ENCODE measurements at places on chromosomes 5 and 9. TPM values are rescaled to one million over a fixed set of nuclear protein-coding genes. Genes with fewer than 3 reads are reported as not detected.

- DNase-seq: no peak
Measured at GRCh38 chr5:151937851-151938250, 13.2 kb upstream of the GLRA1 start.

GRCh38 chr9:113990975-113991471 lies 87.1 kb downstream of the AMBP start:
- DNase-seq: peak; percentile 54

DNA sequence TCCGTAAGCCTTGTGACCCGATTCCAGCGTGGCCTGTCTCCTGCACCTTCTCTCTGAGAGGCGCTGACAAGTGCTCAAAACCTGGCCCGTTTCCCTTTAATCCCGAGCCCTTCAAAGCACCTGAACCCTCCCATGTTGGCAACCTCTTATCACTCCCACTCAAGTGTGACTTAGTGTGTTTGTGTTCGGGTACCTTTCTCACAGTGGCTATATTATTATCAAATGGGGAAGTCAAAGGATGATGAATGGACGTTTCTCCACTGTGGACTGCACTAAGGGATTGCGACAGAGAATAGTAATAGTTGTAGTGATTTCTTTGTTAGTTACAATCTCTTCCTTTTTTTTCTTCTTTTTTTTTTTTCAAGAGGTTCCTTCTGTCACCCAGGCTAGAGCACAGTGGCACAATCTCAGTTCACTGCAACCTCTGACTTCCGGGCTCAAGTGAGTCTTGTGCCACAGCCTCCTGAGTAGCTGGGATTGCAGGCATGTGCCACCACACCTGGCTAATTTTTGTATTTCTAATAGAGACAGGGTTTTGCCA lies 65.4 kb upstream of the TNFSF8 start:
- no peak for DNase-seq

DNA sequence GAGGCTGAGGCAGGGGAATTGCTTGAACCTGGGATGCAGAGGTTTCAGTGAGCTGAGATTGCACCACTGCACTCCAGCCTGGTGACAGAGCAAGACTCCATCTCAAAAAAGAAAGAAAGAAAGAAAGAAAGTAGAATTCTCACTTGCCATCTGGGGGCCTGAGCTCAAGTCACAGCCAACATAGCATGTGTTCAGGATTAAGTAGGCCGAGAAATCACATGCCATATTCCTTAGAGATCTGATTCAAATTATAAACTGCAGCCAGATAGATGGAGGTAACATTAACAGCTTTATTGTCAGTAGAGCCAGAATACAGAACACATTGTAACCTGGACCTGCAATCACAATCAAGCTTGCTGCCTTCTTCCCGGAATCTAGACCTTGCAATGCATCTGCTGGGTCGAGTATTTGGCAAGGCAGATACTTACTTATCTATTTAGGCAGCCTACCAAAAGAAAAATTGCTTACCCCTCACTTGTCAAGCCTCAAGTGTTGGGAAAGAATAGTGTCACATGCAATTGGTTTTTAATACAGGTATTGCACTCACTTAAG lies 173.7 kb downstream of the CPLANE1 start:
- DNase-seq: no peak

- no peak for DNase-seq
Measured at GRCh38 chr5:78116167-78116566, 178.3 kb downstream of the AP3B1 start.

DNA sequence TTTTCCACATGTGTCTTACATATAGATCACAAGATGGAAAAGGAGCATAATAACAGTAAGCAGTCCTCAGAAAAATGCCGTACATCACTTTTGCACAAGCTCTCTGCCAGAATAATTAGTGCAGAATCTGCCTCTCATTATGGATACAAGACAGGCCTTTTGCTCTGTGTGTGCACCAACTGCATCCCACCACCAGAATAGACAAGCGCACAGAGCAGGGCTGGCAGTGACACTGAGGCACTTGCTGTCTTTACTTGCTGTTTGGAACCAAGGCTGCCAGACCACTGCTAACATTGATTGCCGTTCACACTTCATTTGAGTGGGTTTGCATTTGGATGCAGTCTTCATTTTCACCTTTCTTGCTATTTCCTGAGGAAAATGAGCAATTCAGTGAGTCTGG lies 741.3 kb downstream of the TLE1 start:
- no peak for DNase-seq

DNA sequence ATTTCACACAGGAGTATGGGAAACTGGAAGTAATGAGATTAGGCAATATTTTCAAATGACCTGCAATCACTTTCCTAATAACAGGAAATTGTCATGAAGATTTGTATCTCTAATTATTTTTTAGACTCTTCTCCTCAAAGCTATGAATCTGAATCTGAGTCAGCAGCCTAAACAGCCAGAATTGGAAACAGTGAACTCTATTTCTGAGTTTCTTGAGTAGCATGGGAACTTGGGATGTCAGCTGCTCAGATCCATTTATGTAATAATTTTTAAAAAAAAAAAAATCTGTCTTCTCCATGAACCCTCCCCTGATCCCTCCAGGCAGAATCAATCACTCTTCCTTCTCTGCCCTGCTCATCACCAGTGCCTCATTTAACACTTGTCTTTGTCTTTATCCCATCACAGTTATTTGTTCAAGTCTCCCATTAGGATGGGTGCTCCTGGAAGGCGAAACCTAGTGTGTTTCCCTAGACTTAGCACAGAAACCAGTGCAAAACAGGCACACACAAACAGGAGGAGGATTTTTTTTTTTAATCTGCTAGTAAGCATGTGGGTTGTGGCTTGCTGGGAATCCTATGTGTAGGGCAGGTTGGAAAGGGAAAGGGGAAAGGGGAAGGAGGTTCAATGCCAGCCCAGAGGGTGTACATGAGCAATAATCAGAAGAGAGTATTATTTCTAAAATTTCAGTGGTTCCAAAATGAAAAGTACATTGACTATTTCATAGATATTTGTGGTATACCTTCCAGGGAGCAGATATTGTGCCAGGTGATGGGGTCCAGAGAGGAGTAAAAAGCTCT lies 186.8 kb downstream of the TTLL11 start:
- no peak for DNase-seq

DNA sequence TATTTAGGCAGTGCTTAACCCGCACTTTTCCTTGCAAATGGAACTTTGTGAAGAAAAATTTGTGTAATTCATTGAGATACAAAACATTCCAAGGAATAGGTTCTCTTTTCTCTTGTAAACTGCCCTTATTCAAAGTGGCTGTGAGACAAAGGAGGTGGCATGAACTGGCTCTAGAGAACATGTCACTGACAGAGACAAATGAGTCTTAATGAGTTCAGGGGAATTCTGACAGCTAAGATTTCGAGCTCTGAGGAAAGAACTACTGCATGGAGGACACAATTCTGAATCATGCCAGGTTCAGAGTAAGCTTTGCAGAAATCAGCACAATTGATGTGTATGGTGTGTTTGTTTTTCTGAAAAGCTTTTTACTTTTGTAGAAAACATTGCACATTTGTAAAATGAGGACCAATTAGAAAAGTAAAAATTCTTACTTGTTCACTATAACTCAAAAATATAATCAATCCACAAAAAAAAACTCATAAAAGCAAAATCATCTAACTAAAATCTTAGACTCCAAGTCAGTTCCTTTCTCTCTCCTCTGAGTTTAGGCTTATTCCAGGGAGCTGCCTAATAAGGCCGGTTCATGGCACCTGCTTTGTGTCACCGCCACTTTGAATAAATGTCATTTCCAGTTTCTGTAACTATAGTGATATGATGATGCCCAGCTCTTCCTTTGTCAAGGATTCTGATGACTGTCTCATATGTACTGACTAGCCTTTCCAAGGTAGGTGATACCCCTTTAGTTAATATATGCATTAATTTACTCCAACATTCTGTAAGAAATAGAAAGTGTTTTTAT lies 163.2 kb downstream of the HCN1 start:
- no peak for DNase-seq

The ARL15 gene
- 3.9 TPM for total RNA-seq

The SNAPC3 gene
- total RNA-seq: 26.7 TPM

The PCDHB14 gene
- total RNA-seq: 7.7 TPM

The RNF183 gene
- 0.23 TPM for total RNA-seq

The WDR38 gene
- total RNA-seq: not detected

Data from Caki2 (cell line).